Activated CD8-positive, alpha-beta memory T cell treated with anti-CD3 and anti-CD28 coated beads, Interleukin-2, amount 50 U/mL, for 48 hours (primary cell): ENCODE measurements at places on chromosomes 7 and 10.

- no peak for DNase-seq
These were observed 6.0 kb upstream of the HMX3 start for GRCh38 chr10:123129618-123130271.

- no peak for DNase-seq
These were observed 81.7 kb downstream of the CABCOCO1 start for GRCh38 chr10:61744469-61744868.

DNA sequence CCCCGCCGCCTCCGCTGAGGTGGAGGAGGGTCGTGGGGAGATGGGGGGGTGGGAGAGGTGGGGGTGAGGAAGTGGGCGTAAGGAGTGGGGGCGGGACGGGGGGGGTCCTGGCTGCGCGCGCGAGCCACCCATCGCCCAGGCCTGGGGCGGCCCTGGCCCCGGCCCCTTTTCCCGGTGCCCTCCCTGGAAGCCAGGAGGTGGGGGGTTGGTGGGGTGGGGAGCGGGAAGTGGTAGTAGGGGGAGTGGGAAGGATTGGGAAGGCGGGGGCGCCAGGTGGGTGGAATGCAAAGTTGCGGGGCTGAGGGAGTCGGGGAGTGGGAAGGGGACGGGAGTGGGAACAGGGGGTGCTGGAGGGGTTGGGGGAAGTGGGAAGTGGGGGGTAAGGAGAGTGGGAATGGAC lies 319 bp upstream of the MMD2 start:
- DNase-seq: no peak

GRCh38 chr10:74916283-74916682 lies 89.9 kb downstream of the KAT6B start:
- DNase-seq: no peak

GRCh38 chr10:85420501-85421191 lies 945.9 kb downstream of the GRID1 start:
- no peak for DNase-seq

GRCh38 chr7:129210256-129210988 lies 14.4 kb upstream of the AHCYL2 start:
- peak; percentile 92 for DNase-seq

DNA sequence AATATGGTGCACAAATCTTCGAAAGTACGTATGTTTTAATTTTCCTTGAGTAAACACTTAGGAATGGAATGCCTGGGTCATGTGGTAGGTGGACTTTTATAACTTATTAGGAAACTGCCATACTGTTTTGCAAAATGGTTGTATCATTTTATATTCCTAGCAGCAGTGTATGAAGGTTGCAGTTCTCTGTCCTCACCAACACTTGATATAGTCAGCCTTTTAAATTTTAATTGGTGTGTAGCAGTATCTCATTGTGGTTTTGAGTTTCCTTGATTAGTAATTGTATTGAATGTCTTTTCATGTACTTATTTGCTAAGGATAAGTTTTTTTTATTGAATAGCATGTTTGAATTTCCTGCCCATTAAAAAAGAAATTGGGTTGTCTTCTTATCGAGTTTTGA lies 926 bp upstream of the PCBD1 start:
- no peak for DNase-seq
